ENCODE measurements at places on chromosomes 1 and 21. TPM values are rescaled to one million over a fixed set of nuclear protein-coding genes. Genes with fewer than 3 reads are reported as not detected.

Gene SLC44A3
- 0.27 TPM for total RNA-seq

Gene MAP3K21
- total RNA-seq, result 0.99 TPM

Gene FNDC5
- not detected for total RNA-seq

Gene CYP4Z1
- total RNA-seq, result not detected

- H3K36me3 ChIP-seq, result no peaks in the 10 kb centered on the region
- no peaks in the 10 kb centered on the region for H3K4me1 ChIP-seq
- no peak for DNase-seq
- no peak overlapping the region for H3K27ac ChIP-seq
- no peaks in the 10 kb centered on the region for H3K27me3 ChIP-seq
Observed at GRCh38 chr1:6300342-6301048, 39.6 kb upstream of the GPR153 start.

DNA sequence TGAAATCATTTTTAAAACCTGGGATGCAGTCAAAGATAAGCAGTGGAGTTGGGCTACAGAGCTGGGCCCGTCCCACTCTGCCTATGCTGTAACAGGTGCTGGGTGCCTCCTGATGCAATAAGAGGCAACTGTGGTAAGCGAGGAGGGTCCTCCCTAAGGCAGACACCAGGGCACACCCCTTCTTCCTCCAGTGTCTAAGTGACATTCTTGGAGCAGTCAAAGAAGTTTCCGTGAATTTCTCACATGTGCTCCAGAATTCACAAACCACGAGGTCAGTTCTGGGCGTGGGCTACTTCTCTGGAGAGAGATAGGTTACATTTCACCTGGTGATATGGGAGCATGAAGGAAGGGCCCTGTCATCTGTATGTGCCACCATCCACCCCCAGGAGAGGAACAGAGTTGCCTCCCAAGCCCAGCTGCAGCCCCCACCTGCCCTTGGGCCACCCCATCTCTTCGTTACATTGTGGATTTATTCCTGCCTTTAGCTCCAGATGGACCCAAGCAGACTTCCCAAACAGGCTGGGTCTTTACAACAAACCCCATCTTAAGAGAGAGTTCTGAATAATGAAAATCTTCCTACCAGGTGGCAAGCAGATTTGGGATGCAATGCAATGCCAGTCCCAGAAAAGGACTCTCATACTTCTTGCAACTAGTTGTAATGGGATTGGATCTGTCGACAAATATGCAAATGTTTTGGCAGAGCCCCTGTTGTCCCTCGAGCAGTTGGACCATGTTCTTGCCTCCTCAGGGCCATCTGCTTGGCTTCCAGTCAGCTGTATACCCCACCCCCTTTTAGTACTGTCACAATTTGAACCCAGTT is 82.5 kb upstream of the CNTN2 start:
- no peaks in the 10 kb centered on the region for H3K27me3 ChIP-seq
- no peaks in the 10 kb centered on the region for H3K36me3 ChIP-seq
- no peak overlapping the region for H3K27ac ChIP-seq
- H3K4me3 ChIP-seq, result no peak overlapping the region
- H3K4me1 ChIP-seq, result no peaks in the 10 kb centered on the region
- DNase-seq, result no peak

DNA sequence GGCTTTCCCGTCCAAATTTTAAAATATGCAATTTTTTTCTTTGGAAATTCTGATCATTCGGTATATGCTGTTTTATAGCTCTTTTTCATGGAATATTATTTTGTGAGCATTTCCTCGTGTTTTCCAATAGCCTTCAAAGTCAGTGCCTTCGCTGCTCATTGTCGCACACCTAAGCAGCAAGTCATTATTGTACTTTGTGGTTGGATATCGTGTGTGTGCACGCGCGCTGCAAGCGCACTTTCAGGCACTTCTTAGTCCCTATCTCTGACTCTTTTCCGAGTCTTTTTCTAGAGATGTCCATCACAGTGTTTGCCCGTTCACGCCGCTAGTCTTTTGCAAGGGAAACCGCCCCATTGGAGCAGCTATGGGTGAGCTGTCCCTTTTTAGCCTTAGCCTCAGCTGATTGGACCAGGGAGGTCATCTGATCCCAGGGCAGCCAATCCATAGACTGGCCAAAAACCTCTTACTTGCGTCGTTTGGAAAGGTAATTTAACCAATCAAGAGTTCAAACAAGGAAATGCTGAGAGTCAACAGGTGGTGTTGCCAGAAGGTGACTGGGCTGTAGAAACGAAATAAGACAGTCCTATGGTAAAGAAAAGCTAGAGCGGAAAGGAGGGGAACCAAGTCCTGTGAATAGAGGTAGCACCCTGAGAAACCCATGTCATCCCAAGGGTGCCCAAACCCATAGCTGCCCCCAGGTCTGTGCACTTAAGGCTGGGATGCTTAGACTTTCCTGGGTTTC is 710 bp upstream of the HYI start:
- peak; percentile 50 for DNase-seq
- peaks cover 16% of the 10 kb centered on the region for H3K36me3 ChIP-seq
- H3K27me3 ChIP-seq, result no peaks in the 10 kb centered on the region
- no peak overlapping the region for H3K27ac ChIP-seq
- H3K4me1 ChIP-seq, result peaks cover 18% of the 10 kb centered on the region

DNA sequence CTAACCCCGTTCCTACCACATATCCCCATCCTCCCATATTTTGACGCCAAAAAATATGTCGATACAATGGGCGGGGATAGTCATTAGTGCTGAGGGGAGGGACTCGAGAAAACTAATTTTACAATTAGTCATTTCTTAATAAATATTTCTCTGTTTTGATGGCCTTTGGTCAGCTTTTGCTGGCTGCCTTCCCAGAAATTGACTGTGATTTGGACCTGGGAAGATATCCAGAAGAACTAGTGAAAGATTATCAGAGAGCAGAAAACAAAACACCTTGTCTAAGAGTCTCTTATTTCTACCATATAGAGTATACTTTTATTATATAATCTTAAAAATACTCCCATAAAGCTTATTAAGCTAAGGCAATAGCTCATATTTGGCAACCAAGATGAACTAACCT is 247.6 kb downstream of the MRPL39 start:
- DNase-seq, result no peak
- no peaks in the 10 kb centered on the region for H3K36me3 ChIP-seq
- no peak overlapping the region for H3K27ac ChIP-seq
- no peak overlapping the region for H3K4me3 ChIP-seq

GRCh38 chr21:29673096-29673610 is 266.6 kb downstream of the GRIK1 start:
- H3K4me3 ChIP-seq, result no peak overlapping the region
- peaks cover 5% of the 10 kb centered on the region for H3K27me3 ChIP-seq
- no peaks in the 10 kb centered on the region for H3K4me1 ChIP-seq
- H3K36me3 ChIP-seq, result no peaks in the 10 kb centered on the region
- H3K27ac ChIP-seq, result no peak overlapping the region

DNA sequence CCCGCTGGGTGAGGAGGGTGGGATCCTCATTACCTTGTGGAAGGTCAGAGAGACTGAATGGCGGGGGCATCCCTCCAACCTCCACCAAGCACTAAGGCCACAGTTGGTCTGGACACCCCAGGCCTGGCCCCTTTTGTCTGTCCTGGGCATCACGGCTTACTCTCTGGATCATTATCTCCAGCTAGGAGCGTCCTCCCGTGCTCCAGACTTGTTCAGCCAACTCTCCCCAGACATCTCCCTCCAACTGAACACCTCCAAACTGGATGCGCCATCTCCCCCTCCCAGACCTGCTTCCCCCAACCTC is 7.3 kb upstream of the GJB5 start:
- no peaks in the 10 kb centered on the region for H3K27me3 ChIP-seq
- no peak for DNase-seq
- H3K27ac ChIP-seq, result no peak overlapping the region

- H3K4me1 ChIP-seq, result no peaks in the 10 kb centered on the region
- H3K27me3 ChIP-seq, result no peaks in the 10 kb centered on the region
- no peak overlapping the region for H3K27ac ChIP-seq
- no peak for DNase-seq
- H3K4me3 ChIP-seq, result no peak overlapping the region
Observed at GRCh38 chr1:232327269-232327668, 302.7 kb downstream of the SIPA1L2 start.

- no peaks in the 10 kb centered on the region for H3K36me3 ChIP-seq
- no peaks in the 10 kb centered on the region for H3K27me3 ChIP-seq
- no peaks in the 10 kb centered on the region for H3K4me1 ChIP-seq
- H3K4me3 ChIP-seq, result no peak overlapping the region
- no peak for DNase-seq
- no peak overlapping the region for H3K27ac ChIP-seq
Observed at GRCh38 chr1:188594542-188595235, 1765.9 kb downstream of the PLA2G4A start.
